ENCODE measurements at places on chromosomes 11 and 22.

DNA sequence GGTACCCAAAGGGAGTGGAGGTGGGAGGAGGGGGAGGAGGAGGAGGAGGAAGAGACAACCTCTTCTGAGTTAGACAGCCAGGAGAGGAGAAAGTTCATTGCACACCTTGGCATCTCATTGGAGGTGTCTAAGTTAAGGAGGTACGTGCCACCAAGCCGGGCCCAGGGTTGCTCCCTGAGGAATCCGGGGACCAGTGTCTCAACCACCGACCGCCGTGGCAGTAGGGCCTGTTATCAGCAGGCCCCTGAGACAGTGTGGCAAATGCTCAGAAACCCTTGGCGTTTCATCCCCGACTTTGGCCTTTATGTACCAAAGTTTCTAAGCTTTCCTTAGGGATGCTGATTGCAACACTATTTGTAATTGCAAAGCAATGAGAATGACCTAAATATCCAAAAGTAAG, 95.0 kb upstream of the NNMT start:
- DNase-seq: no peak

GRCh38 chr11:122723576-122723975, 68.1 kb downstream of the UBASH3B start:
- no peak for DNase-seq

DNA sequence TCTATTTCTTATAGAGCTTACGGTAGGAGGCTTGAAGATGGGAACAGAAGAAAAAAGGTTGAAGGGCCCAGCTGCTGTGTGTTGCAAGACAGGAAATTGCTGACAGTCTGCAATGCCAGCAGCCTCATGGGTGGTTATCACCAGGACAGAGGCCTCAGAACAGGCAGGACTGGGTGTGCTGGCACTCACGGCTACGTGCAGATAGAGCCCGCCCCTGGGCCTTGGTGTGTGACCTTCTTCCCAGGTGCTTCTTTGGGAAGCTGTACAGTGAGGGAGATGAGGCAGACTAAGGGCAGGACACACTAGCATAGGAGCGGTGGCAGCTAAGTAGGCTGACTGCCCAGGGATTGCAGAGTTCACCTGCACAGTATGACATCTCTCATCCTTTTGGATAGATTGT, 12.6 kb downstream of the PRAME start:
- peak; percentile 5 for DNase-seq

DNA sequence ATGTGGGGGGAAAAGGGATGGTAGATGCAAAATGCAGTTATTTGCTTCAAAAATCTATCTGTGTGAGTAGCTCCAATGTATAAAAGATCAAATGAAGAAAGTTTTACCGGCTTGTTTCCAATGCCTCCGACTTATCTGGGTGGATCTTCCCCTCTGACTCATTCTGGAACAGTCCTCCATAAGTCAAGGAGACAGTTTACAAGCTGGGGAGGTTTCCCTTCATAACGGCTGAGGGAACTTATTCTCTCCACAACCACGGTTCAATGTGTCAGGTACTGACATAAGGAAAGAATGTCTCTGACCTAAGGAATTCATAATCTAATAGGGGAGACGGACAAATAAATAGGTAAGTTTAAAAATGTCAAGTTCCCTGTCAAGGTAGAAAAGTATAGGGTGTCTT, 49.7 kb upstream of the BIRC3 start:
- DNase-seq: peak; percentile 76

DNA sequence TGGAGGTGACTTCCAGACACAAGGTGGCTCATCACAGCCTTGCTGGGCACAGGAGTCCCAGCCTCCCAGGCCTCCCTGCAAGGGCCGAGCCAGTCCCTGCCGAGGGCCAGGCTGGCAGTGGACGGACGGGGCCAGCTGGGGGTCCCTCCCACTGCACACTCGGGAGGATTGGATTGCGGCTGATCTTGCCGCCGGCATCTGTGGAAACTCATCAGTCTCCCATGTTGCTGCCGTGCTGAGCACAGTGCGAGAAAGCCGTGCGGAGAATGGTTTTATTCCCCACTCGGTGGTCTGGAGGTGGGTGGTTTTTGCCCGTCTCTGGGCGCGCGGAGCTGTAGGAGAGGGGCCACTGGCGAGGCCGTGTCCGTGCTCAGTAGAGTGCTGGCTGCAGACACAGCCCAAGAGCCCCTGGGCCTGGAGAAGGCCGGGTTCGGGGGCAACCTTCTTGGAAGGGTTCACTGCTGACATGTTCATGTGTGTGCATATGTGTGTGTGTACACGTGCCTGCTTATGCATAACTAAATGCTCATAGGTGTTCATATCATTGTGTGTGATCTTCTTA, 1246.4 kb downstream of the BRD1 start:
- DNase-seq: no peak

GRCh38 chr11:86196085-86196696, 48.4 kb upstream of the EED start:
- DNase-seq: no peak

GRCh38 chr11:47425611-47426010, 628 bp downstream of the PSMC3 start:
- DNase-seq: no peak

- DNase-seq: peak; percentile 67
Observed at GRCh38 chr11:134132808-134133207, 63.9 kb downstream of the JAM3 start.

- no peak for DNase-seq
Observed at GRCh38 chr11:7787239-7787638, 9.5 kb downstream of the OR5P2 start.

GRCh38 chr11:8593455-8593854, 573 bp downstream of the STK33 start:
- no peak for DNase-seq

DNA sequence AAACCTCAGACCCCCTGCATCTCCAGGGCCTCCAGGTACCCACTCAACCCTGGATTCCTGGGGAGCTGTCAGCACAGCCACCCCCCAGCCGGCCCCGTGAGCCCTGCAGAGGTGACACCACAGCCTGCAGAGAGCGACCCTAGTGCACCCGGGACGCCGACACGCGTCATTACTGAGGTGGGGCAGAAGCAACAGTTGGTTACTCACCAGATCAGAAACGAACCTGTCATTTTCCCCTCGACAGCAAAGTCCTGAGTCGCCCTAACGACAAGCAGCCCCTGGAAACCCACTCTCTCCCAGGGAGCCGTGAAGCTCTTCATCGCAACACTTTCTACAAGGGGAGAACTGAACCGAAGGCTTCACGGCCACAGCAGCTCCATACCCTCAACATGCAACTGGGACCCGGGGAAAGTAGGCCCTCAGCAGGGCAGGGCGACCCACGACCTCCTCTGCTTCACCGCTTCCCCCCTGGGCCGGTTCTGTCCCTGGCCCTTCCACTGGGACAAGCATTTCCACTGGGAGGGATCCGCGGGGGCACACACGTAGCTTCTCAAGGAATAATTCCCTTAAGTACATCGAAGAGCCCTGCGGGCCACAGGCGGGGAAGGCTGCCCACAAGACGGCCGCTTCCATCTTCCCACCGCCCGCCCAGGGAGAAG, 1.6 kb downstream of the BRD1 start:
- peak; percentile 63 for DNase-seq

DNA sequence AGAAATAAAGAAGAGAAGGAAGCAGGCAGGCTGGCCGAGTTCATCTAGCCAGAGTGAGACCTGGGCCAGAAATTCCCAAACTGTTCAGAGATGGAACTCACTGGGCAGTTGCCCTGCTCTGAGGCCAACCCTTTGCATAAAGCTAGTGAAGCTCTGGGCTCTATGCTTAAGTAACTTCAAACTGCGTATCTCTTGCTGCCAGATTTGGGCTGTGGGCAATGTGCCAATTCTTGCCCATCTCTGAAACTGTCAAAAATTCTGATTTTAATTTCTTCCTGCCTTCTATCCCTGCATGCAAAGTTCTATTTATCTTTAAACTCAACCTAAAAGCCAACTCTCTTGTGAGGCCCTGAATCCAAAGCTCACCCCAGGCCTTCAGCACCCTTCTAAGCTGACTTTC, 36.2 kb upstream of the HEPHL1 start:
- no peak for DNase-seq

DNA sequence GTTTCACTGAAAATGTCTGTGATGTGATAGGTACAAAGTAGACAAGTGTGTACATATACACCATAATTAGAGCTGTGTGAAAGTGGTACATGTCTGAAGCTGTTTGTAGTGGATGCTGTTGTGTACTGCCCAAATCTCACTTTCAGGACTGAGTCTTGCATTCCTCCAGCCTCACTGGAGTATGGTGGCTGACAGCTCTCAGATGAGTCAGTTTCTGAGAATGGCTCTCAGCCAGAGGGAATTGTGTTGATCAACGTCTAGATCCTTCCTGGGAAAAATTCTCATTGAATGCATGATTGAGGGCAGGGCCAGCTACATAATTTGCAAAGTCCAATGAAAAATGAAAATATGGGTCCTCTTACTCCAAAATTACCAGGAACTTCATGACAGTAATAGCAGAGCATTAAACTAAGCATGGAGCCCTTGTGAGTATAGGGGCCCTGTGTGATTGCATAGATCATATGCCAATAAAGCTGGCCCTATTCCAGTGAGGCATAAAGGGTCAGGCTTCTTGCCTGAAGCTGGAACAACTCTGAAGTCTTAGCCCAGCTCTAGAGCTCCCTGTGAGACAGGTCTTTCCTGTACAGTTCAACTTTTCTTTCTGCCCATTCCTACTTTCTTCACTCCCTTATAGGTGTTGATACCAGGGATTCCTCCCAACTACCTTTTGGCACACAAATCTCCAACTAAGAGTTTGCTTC, 10.8 kb upstream of the CYP2R1 start:
- peak; percentile 87 for DNase-seq

DNA sequence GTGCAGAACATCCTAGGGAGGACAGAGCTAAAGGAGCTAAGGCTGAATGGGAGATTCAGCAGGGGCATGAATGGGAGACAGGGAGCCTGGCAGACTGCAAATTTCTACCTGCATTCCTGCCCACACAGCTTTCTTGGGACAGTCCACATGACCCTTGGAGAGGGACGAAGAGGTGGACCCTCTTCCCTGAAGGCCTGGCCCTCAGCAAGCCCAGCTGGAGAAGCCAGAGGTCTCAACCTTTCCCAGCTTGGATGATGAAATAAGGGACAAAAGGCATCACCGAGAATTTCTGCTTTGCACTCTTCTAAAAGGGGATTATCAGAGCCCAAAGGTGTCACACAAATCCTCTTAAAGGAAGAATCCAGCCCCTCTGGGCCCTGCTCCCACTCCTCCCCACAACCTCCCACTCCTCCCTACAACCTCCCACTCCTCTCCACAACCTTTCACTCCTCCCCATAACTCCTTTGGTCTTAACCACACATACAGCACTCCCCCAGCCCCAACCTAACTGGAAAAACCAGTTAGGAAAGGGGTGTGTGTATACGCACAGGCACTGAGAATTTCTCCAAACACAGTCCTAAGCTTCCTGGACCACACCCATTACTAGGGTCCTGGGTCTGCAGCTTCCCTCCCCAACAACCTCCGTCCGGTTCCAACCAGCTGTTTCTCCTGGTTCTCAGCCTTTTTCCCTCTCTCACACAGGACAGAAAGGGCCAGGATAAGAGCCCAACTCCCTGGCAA, 38.4 kb downstream of the RPL27A start:
- peak; percentile 86 for DNase-seq

DNA sequence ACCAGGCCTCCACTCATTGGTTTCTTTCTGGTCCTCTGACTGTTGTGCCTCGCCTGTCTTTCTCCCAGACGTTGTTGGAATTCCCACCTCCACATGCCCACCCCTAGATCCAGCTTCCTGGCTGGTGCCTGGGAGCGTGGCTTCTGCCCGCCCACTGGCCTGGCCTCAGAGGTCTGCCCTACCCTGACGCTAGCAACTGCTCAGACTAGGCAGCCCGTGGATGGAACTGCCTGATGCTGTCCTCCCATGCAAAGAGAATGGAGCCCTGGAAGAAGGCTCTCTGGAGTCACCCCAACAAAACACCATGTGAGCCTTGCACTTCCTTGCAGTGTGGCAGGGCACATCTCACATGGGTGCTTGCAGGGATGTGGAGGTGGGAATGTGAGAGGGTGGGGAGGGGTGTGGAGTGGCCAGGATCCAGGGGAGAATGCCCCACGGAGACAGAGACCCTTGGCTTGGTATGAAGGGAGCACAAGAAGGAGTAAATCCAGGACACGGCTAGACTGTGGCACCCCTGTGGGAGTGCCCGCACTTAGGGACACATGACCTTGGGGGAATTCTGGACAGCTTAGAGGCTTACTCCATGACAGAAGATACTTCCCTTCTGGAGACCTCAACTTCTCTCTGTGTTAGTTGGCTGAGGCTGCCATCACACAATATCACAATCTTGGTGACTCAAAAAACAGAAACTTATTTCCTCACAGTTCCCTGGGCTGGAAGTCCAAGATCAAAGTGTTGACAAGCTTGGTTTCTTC, 22.5 kb upstream of the ADA2 start:
- no peak for DNase-seq

- DNase-seq: no peak
Observed at GRCh38 chr22:39078329-39078728, 1.3 kb downstream of the APOBEC3G start.

- DNase-seq: no peak
Observed at GRCh38 chr11:86957976-86958646, 2.9 kb upstream of the FZD4 start.

DNA sequence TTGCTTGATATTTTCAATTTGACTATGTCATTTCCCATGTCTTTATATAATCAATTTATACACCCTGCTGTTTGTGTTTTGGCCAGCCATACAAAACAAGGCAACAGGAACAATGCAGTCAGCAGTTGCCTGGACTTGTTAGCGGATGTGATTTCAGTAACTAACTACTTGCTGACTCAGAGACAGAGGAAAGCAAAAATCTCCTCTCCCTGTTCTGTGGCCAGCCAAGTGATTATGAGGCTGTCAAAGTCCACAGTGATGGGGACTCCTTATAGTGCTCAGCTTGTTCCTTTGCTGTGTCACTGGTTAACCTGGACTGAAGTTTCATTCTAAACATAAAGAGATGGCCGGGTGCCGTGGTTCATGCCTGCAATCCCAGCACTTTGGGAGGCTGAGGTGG, 32.6 kb upstream of the APLP2 start:
- DNase-seq: peak; percentile 97

GRCh38 chr22:28978158-28978557, 83.5 kb downstream of the C22orf31 start:
- DNase-seq: peak; percentile 70

DNA sequence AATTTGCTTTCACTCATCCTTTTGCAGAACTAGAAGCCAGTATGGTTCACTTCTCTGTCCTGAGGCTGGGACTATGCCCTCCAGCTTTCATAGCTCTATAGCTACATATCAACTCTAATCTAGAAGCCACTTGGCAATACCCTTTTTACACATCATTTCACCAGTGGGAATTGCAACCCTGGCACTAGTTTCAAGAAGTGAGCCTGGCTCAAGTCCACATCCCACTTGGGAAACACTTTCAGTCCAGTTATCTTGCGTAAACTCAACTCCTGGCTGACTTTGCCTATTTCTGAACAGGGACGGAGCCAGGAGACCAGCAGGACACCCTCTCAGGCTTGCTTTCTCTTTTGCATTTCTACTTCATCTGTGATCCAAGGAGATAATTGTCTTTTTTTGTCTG, 19.9 kb upstream of the FAT3 start:
- no peak for DNase-seq

GRCh38 chr11:59214141-59214893, 1.6 kb upstream of the MPEG1 start:
- no peak for DNase-seq

GRCh38 chr11:66224226-66224855, 44.1 kb upstream of the RAB1B start:
- peak; percentile 27 for DNase-seq
